Vagina (tissue), 2 donors: ENCODE measurements at places on chromosomes 7 and 10. TPM values are rescaled to one million over a fixed set of nuclear protein-coding genes. Genes with fewer than 3 reads are reported as not detected.

DNA sequence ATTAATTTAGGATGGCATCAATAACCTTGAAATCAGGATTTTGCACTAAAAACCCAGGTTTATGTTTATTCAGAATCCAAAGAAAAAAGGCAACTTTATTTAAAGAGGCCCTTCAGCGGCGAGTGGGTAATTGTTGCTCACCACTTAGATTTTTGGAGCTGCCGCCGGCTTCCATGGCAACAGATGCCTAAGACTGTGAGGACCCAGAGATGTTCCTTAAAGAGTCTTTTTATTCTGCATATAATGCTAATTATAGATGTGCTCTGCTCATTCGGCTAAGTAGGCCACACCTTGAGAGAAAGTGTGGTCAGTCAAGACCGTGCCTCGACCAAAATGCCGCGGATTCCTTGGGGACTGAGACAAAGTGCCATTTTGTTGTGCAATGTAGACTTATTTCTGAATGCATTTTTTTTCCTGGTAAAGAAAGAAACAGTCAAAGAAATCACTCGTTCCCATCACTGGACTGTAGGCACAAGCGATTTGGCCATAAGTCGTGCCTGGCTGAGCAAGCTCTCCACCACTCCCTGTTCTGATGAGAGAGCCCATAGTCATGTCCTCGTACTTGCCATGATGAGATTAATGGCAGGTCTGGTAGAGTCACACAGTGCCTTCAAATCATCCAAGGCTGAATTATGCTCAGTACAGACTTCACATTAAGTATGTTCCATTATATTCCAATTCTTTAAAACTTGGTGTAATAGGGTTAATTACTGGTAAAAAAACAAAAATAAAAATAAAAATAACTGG lies 21.4 kb upstream of the MGMT start:
- no peak for DNase-seq

DNA sequence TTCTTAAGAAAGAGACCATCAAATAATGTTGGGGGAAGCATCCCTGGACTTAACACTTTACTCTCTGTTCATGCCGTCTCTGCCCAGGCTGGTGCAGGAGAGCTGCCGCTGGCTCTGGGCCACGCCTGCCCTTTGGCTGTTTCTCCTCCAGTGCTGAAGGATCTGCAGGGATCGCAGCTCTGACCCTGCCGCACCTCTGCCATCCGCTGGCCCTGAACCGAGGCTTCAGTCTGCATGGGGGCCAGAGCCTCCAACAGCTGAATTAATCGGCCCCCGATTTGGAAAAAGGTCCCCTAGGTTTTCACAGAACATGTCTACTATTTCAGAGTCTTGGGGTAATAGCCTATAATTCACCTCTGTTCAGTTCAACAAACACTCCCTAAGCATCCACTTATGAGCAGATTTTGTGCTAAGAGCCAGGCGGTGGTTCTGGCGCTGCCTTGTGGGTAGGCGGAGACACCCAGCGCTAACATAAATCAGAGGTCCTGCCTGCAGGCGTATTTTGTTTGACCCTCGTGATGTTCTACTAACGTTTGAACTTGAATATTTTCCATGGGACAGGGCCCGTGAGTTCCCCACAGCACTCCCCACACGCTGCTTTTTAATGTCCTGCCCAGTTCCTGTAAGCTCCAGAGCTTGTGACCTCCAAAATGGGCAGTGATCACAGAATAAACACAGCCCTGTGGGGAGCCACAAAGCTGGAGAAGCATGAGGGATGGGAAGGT lies 99.0 kb downstream of the DYNC2I1 start:
- DNase-seq: no peak

DNA sequence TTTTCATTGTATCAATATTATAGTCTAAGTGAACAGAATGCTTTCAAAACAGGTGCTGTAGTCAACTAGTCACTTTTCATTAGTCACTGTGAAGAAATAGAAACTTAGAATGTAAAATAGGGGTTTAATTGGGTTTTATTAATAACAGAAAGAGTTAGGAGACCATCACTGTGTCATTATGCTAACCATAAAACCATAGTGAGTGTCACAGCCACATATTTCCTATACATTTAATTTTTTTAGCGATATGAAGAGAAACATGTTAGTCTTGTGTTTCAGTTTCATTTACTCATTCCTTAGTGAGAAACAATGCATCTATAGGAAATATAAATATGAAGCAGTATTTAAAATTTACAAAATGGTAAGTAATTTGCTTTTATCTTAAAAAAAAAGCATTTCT lies 22.2 kb downstream of the SPAG6 start:
- no peak for DNase-seq

DNA sequence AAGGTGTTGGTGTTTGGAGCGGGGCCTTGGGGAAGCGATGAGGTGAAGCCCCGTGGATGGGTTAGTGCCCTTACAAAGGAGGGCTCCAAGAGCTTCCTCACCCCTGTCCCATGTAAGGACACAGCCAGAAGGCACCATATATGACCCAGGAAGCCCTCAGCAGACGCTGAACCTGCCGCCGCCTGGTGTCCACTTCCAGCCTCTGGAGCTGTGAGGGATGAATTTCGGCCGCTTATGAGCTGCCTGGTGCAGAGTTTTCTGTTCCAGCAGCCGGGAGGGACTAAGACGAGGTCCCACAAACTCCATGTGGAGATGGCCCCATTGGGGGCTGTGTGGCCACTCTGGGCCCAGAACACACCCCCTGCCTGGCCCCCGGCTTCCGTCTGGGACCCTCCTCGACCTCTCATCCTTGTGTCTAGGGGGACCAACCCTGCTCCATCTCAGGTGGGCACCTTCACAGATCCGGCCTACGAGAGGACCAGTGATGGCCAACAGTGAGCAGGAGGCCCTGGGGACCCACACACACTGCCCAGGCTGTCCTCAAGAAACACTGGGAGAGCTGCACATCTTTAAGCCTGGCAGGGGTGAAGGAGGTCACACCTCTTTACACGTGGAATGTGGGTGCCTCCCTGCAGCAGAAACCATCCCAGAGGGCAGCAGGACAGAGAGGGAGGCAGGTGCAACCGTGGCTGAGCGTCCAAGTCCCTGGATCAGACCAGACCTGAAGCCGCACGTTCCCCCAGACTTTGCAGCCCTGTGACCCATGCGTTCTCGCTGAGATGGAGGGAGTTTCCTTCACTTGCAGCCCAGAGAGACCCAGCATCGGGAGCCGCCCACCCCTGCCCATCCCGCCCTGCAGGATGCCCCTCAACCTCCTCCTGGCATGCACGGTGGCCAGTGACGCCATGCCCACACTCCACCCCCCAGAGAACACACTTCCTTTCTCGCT lies 96.1 kb downstream of the PDGFA start:
- no peak for DNase-seq

- no peak for DNase-seq
Measured at GRCh38 chr7:127221731-127222130, 31.0 kb downstream of the GRM8 start.

GRCh38 chr7:2559283-2559950 lies 638 bp downstream of the IQCE start:
- DNase-seq: no peak

- no peak for DNase-seq
Measured at GRCh38 chr10:79068203-79068561, 584 bp upstream of the ZMIZ1 start.

GRCh38 chr7:150375662-150376521 lies 3.2 kb upstream of the ZNF775 start:
- no peak for DNase-seq

DNA sequence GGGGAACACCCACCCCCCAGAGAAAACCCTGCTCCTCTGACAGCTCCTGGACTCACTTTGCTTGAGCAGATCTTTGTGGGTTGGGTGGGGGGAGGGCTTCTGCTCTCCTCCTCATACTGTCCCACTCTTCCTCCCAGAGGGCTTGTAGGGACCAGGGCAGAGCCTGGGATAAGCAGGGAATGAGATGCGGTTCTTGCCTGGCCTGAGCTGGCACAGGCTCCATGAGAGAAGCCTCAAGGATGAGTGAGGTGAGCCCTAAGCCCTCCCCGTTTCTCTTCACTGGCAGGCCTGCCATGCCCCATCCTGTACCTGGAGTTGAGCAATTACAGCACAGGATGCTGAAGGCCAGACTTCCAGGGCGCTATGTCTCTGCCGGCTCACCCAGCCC lies 134.7 kb downstream of the ADAM12 start:
- DNase-seq: no peak

GRCh38 chr10:58514111-58514770 lies 1.6 kb downstream of the BICC1 start:
- DNase-seq: no peak

DNA sequence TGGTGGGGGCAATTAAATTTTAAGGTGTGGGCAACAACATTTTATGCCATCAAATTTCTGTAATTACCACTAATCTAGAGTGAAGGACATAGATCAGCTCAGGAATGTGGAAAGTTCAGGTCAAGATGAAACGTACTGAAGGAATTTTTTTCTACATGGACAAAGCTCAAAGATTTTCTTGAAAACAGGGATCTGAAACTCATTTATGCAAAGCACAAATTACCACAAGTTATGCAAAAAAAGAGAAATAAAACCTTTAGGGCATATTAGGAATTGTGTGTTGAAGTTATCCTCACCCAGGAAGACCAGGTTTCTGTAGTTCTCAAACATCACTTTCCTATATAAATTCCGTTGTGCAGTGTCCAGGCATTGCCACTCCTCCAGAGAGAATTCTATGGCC lies 18.9 kb downstream of the ZNF680 start:
- DNase-seq: no peak

DNA sequence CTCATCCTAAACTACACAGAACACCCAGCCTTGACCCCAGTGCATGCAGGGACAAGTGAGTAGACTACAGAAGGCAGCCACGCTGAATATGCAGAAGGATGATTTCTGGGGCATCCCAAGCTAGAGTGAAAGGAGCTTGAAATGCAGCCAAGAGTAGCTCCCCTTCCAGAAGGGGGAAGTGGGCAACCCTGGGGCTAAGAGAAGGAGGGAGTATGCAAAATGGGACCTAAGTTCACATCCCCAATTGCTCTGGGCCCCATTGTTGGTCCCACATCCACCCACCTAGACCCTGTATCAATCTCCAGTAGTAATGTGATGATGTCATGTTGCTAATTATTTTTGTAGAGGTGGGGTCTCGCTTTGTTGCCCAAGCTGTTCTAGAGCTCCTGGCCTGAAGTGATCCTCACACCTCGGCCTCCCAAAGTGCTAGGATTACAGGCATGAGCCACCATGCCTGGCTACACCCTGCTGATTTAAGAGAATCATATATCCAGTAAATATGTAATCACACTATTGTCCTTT lies 5.6 kb upstream of the PSTK start:
- DNase-seq: no peak

- no peak for DNase-seq
Measured at GRCh38 chr7:149723795-149724495, 49.4 kb downstream of the ZNF467 start.

CTTNBP2 gene
- 25.0 TPM for total RNA-seq

MLXIPL gene
- total RNA-seq: 6.1 TPM

EN2 gene
- 0.98 TPM for total RNA-seq

KIN gene
- 4.7 TPM for total RNA-seq
